ENCODE measurements at places on chromosomes 3 and 15.

DNA sequence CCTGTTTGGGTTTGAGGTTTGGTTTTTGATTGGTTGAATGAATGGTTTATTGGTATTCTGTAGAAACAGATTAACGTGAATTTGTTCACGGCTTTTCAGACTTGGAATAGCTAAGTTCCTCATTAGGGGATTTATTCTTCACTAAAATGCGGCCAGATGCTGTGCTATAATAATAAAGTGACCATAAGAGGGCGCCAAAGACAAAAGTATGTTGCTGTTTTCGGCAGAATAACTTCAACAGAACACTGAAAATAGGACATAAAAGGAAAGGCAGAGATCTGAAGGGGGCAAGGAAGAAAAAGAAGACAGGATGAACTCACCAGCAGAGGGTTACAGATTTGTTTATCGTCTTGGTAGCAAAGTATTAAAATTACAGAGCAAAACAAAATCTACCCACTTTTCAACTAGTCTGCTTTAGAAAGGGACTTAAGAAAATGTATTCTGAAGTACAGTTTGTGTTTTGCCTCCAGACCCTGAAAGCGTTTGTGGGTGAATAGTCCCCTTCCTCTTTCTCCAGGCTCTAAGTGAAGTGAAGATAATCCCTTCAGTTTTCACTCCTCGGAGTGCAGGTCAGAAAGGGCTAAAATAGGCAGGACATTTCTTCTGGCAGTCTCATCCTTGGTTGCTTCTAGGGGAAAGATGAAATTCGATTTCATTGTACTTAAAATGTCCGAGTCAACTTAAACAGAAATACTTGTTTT is 147.6 kb downstream of the IL20RB start:
- DNase-seq, result no peak

- DNase-seq, result no peak
These were observed 141.0 kb downstream of the NSMCE3 start for GRCh38 chr15:29128671-29129070.

DNA sequence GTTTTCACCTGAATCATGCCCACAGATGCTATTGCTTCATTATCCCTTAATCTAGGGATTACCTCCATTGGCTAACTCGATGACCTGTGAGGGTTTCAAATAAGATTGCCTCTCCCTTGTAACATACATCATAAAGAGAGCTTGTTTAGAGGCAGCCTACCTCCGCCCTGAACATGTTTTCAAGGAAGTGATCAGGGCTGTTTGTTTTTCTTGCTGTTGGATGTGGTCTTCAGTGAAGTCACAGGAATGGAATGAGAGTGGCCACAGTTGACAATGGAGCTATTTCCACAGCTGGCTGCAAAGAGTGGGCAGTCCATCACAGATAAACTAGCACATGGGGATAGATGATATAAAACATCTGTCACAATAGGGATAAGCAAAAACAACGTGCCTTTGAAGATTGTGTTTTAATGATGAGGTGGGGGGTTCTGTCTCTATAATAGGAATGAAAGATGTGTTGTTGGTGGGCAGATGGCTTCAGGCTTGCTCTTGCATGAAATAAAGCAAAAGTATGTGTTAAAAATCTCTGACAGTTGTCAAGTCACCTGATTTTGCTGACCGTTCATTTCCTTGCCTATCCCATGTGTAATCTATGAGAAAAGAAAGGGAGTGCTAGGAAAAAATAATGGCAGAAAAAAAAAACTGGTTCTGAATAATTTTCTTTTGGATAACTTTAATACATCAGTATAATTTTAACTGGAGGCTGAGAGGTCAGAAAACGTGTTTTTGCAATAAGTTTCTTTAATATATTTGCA is 642.3 kb downstream of the RBMS3 start:
- DNase-seq, result no peak

DNA sequence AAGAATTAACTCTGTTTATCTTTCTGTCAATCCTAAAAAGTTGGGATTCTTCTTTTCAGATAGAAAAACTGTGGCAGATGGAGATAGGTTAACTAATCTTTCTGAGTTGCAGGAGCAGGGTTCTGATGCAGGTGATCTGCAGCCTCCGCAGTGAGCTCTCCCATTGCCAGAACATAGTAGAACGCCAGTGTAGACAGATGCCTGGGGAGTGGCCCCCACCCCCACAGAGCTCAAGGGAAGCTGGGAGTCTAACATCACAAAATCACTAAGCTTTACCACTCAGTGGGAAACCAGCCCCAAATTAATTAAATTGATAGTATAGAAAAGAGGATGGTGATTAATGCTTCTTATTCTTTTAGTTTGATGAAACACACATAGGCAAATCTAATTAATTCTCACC is 295.0 kb upstream of the ATP10A start:
- DNase-seq, result no peak

DNA sequence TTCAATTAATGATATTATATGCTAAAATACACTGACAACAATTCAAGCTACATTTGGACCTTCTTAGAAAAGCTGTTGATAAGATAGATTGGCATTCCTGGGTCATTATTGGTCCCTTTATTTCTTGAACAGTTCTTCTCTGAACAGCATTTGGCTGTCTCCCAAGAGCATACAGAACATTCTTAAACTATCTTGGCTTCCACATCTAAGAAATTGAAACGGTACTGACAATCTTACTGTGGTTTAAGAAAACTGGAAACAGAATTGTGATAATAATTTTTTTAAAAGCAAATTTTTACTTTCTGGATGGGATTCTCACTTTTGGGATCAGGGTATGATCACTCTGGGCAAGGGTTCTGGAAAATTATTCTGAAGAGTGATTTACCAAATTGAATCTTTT is 161.7 kb upstream of the ZNF385D start:
- no peak for DNase-seq

DNA sequence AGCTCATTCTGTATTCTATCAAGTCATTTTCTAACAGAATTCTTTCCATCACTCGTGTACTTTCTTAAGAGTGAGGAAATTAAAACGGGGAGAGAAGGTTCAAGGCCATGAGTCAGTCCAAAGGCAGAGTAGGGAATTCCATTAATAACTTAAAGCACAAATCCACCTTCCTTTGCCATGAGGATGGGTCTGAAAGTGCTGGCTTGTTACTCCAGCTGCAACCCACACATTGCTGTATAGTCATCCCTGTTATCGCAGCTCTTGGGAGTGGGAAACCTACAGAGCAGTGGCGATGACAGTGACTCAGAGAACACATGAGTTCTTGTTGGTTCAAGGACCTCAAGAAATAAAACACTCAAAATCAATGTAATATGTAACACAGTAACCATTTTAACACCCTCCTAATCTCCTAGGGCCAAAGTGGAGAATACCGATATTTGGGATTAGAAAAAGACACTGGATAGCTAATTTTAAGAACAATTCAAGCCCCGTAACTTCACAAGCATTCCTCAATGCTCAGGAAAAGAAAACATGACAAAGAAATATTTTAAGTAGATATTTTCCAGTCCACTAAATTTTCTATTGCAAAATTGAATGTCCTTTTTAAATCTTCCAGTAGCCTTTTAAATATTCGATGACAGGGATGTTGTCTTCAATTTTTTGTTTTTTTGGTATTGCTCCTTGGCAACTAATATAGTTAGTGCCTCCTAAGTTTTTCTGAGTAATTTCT is 179.9 kb upstream of the THBS1 start:
- DNase-seq, result no peak

DNA sequence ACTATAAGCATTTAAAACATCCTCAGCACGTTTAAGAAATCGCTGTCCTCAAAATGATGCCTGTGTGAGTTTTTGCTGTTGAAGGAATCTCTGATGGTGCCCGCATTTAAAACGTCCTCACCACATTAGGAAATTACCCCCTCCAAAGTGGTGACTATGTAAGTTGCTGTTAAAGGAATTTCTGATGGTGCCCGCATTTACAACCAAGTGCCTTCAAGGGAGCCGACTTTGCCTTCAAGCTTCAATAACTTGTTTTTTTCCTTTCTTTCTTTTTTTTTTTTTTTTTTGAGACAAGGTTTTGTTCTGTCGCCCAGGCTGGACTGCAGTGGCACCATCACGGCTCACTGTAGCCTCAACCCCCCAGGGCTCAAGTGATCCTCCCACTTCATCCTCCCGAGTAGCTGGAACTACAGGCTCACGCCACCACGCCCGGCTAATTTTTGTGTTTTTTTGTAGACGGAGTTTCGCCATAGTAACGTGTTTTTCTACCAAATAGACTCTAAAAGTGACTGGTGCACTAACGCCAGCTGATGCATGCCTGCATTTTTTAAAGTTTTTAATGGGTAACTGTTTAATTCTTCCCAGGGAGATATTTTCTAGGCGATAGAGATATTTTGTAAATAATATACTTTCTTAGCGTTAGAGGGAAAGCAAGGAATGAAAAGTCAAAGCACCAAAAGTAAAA is 19.0 kb upstream of the TSEN2 start:
- no peak for DNase-seq

- DNase-seq, result no peak
These were observed 165.1 kb upstream of the ATP10A start for GRCh38 chr15:26028086-26028740.

DNA sequence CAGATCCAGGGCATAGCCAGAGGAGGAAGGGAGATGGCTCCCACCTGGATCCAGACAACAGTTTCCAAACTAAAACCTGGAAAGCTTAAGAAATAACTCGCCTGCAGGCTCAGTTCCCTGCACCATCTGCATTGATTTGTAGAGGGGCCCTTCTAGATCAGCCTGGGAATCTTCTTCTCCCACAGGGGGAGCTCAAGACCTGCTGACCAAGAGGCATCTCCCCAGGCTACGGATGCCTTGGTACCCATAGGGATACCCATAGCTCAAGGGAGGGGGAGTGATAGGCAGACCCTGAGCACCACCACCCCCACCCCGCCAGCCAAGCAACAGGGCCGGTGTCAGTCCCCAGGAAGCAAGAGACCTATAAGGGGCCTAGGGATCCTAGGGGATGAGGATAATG is 28.0 kb upstream of the DCLK3 start:
- DNase-seq, result no peak

GRCh38 chr3:142450189-142450588 is 2.4 kb upstream of the XRN1 start:
- DNase-seq, result no peak

GRCh38 chr15:71889385-71889784 is 79.0 kb downstream of the NR2E3 start:
- no peak for DNase-seq

GRCh38 chr3:108818404-108818803 is 4.2 kb upstream of the TRAT1 start:
- peak; percentile 43 for DNase-seq

- no peak for DNase-seq
These were observed 704.1 kb upstream of the CFAP20DC start for GRCh38 chr3:59753808-59754450.

- no peak for DNase-seq
These were observed 90.3 kb upstream of the SUCLG2 start for GRCh38 chr3:67744699-67745098.

GRCh38 chr3:77394046-77394445 is 354.1 kb downstream of the ROBO2 start:
- DNase-seq, result no peak

DNA sequence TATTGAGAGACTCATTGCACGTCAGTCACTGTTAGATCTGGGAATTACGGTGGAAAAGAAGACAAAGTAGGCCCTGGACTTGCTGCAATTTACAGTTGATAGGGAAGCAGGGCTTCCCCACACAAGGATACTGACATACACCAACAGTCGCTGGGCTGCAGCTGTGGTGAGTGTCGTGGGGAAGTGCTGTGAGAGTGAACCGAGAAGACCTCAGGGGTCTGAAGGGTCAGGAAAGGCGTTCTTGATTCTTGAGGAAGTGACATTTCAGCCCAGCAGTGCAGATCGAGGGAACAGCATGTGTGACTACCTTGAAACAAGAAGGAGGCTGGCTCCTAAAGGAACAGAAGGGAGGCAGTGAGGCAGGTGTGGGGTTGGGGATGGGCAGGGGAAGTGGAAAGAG is 22.5 kb downstream of the MYZAP start:
- DNase-seq, result no peak

- DNase-seq, result no peak
These were observed 41.8 kb downstream of the SMAD3 start for GRCh38 chr15:67107014-67107812.

Data from activated CD4-positive, alpha-beta T cell treated with anti-CD3 and anti-CD28 coated beads, Interleukin-2, amount 50 U/mL, for 4 hours (primary cell).